Neural progenitor cell (in vitro differentiated cells): ENCODE measurements at places on chromosomes 11 and 22.

- DNase-seq: no peak
Observed at GRCh38 chr22:49608228-49608627, 219.4 kb downstream of the BRD1 start.

GRCh38 chr11:114052160-114052559 is 7.4 kb upstream of the ZBTB16 start:
- DNase-seq: no peak

DNA sequence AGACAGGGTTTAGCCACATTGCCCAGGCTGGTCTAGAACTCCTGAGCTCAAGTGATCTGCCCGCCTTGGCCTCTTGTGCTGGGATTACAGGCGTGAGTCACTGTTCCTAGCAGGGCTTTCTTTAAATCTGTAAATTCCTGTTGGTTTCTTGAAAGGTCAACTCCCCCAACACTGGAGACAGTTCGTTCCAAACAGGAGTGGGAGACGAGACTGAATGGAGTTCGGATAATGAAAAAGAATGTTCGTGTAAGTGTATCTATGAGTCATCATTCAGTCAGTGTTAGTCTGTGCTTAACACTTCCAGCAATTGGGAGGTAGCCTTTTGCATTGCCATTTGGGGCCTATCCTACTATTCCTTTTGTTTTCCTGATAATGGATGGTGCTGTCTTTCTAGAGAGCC is 10.0 kb upstream of the BACE1-AS start:
- no peak for DNase-seq

GRCh38 chr11:117766576-117766975 is 30.4 kb downstream of the DSCAML1 start:
- DNase-seq: no peak

GRCh38 chr22:30253205-30253852 is 6.8 kb upstream of the LIF start:
- DNase-seq: no peak
